ENCODE measurements at places on chromosomes 11 and 22. TPM values are rescaled to one million over a fixed set of nuclear protein-coding genes. Genes with fewer than 3 reads are reported as not detected.

- no peaks in the 10 kb centered on the region for H3K27me3 ChIP-seq
- DNase-seq: no peak
Measured at GRCh38 chr22:31800065-31800464, 46.2 kb downstream of the DEPDC5 start.

DNA sequence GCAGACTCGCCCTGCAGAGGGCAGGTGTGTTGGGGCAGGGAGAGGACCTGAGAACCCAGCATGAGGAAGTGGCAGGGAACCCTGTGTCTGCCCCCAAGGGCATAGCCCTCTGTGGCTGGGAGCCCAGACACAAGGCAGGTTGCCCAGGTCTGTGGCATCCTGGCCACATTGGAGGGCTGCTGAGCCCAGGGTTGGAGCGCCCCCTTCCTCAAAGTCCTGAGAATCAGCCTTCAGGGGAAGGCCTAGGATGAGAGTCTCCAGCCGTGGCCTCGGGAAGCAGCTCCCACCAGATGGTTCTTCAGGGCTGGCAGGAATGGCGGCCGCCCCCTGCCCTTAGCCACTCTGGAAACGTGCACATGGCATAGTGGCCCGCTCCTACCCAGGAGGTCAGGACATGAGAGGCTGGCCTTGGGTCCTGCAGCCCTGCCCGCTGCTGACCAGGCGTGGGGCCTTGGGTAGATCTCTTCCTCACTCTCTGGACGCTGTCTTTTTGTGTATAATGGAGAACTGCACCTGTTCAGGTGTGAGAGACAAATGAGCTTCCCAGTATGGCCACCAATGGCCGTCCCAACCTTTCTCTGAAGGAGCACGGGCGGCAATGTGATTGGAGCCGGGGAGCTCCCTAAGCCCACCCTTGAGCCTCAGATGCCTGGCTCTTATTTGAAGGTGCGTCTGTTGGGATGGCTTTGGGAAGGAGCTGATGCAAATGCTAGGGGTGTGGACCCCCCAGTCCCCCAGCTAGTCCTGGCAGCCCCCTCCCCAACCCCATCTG, 4.6 kb upstream of the CDC42BPG start:
- peaks cover 3% of the 10 kb centered on the region for H3K27me3 ChIP-seq
- DNase-seq: no peak
- no peaks in the 10 kb centered on the region for H3K36me3 ChIP-seq
- peaks cover 55% of the 10 kb centered on the region for H3K4me1 ChIP-seq
- H3K4me3 ChIP-seq: no peak overlapping the region

GRCh38 chr11:72744474-72744873, 7.7 kb downstream of the ARAP1 start:
- no peak for DNase-seq
- no peak overlapping the region for H3K27ac ChIP-seq
- H3K27me3 ChIP-seq: no peaks in the 10 kb centered on the region
- no peaks in the 10 kb centered on the region for H3K4me1 ChIP-seq

GRCh38 chr22:20240447-20240764, 27.7 kb downstream of the RTN4R start:
- peak overlapping the region; percentile 49 for H3K27ac ChIP-seq
- H3K27me3 ChIP-seq: no peaks in the 10 kb centered on the region
- H3K36me3 ChIP-seq: no peaks in the 10 kb centered on the region
- no peak overlapping the region for H3K4me3 ChIP-seq
- DNase-seq: no peak

DNA sequence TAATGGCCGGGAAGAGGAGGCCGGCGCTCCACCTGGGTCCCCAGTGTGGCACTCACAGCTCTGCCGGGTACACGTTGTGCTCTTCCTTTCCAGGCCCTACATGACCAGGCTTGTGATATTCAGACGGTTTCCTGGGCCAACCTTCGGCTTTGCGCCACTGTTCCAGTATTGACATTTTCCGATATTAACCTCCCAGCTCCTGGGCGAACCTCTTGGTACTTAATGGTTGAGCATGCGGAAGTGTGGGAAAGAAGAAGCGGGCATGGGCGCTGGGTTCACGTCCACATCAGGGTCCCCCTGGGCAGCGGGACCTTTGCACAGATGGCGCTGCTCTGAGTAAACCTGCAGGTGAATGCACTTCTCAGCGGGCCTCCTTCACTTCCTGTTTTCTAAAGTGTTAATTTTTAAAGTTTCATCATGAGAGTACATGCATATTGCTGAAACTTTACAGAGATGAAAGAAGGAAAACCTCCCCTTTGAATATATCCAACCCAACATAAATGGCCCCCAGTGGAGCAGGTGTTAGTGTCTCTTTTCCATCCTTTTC, 286.7 kb downstream of the TBC1D22A start:
- no peak overlapping the region for H3K4me3 ChIP-seq
- no peaks in the 10 kb centered on the region for H3K27me3 ChIP-seq
- H3K36me3 ChIP-seq: no peaks in the 10 kb centered on the region
- no peak overlapping the region for H3K27ac ChIP-seq
- DNase-seq: no peak

- no peak for DNase-seq
- H3K4me3 ChIP-seq: no peak overlapping the region
- no peak overlapping the region for H3K27ac ChIP-seq
- H3K4me1 ChIP-seq: no peaks in the 10 kb centered on the region
- peaks cover 13% of the 10 kb centered on the region for H3K27me3 ChIP-seq
Measured at GRCh38 chr11:61002598-61002997, 31.1 kb downstream of the CD6 start.

The ZNF280A gene
- total RNA-seq: not detected

DNA sequence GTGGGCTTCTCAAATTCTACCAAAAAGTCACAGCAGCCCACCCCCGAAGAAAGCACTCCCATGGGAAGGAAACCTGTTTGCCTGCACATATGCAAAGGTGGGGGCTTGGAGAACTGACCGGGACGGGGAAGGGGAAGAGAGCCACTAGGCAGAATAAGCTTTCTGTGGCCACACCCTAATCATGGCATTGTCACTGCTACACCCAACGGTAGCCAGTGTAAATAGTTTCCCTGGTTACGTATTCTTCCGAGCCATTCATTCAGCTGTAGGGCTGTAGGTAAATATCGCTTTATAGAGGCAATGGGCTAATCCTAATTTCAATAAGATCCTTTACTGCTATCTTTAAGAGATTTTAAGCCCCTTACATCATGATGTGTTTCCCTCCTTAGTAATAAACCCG, 61.7 kb downstream of the PRDM11 start:
- H3K27ac ChIP-seq: peak overlapping the region; percentile 69
- H3K36me3 ChIP-seq: no peaks in the 10 kb centered on the region
- peaks cover 20% of the 10 kb centered on the region for H3K4me1 ChIP-seq
- no peak overlapping the region for H3K4me3 ChIP-seq
- no peak for DNase-seq

- no peak overlapping the region for H3K4me3 ChIP-seq
- H3K36me3 ChIP-seq: no peaks in the 10 kb centered on the region
- H3K27me3 ChIP-seq: no peaks in the 10 kb centered on the region
- H3K27ac ChIP-seq: no peak overlapping the region
Measured at GRCh38 chr11:64028398-64029115, 7.2 kb upstream of the FLRT1 start.

GRCh38 chr11:130213143-130213978, 53.8 kb downstream of the ST14 start:
- H3K27ac ChIP-seq: no peak overlapping the region
- H3K27me3 ChIP-seq: no peaks in the 10 kb centered on the region
- no peaks in the 10 kb centered on the region for H3K36me3 ChIP-seq
- no peak for DNase-seq
